NCI-H524 treated with DMSO at 0.1 percent for 48 hours (cell line): ENCODE measurements at places on chromosomes 11 and 22.

GRCh38 chr11:20066783-20067156 lies 93.5 kb downstream of the DBX1 start:
- no peak for DNase-seq

DNA sequence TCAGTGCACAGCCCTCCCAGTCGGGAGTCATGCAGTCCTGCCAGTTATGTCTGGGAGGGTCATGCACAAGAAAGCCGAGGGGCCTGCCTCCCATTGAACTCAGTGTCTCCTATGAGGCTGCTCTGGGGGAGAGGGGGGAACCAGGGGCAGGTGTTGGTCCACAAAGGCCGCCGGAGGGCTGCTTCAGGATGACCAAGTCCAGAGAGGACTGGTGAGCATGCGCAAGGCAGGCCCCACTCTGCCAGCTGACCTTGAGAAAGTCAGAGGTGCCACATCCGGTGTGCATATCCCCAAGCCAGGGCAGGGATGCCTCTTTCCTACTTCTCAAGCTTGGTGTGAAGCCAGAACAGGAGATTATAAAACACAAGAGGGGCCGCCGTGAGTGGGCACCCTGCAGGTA lies 4.4 kb downstream of the SCN4B start:
- DNase-seq = no peak

- no peak for DNase-seq
These were observed 1.1 kb upstream of the SUN2 start for GRCh38 chr22:38756711-38757463.

GRCh38 chr11:119479685-119480275 lies 56.8 kb upstream of the THY1 start:
- no peak for DNase-seq

DNA sequence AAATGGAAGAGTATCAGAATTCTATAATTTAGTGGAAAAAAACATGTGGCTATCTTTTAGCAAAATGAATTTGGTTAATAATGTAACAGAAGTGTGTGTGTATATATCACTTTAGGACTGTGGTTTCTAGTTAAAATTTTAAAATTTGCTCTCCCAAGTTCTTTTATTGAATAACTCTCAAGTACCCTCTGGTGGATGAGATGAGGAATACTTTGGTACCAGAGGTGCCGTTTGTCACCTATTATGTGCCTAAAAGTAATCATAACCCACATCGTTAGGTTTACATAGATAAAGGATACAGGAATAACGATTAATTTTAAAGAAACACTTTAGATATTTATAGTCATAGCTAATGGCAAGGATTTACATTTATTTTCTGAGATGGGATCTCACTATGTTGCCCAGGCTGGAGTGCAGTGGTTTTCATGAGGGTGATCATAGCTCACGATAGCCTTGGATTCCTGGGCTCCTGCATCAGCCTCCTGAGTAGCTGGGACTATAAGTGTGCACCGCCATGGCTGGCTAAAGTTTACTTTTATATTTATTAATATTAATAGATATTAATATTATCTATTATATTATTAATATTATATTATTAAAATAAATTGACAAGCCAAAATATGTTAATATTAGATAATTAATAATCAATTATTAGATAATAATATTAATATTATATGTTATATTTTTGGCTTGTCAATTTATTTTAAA lies 66.7 kb upstream of the CAPRIN1 start:
- no peak for DNase-seq

DNA sequence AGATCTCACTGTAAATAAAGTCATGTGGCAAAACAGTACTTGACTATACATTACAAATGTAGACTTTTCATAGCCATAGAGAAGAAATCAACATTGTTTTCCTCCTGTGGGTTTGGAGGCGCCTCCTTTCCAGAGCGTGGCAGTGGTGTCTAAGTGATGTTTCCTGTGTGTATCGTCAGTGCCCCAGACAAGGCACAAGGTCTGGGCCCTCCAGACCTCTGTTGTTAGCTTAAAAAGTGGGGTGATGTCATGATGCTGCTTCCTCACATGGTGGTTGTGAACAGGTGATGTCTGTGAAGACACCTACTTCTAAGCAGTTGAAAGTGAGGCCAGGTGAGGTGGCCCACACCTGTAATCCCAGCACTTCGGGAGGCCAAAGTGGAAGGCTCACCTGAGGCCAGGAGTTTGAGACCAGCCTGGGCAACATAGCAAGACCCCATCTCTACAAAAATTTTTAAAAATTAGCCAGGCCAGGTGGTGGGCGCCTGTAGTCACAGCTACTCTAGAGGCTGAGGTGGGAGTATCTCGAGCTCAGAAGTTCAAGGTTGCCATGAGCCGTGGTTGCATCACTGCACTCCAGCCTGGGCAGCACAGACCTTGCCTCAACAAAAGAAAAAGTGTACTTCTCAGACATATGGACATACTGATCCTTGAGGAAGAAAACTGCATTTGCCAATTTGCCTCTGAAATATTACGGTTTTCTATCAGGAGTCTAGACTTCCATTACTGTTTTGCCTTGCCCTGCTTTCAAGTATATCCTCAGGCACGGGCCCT lies 15.7 kb downstream of the NUP50 start:
- no peak for DNase-seq

GRCh38 chr11:10731064-10731680 lies 19.9 kb upstream of the CTR9 start:
- DNase-seq = no peak

- no peak for DNase-seq
These were observed 5.2 kb upstream of the SLN start for GRCh38 chr11:107716884-107717532.

DNA sequence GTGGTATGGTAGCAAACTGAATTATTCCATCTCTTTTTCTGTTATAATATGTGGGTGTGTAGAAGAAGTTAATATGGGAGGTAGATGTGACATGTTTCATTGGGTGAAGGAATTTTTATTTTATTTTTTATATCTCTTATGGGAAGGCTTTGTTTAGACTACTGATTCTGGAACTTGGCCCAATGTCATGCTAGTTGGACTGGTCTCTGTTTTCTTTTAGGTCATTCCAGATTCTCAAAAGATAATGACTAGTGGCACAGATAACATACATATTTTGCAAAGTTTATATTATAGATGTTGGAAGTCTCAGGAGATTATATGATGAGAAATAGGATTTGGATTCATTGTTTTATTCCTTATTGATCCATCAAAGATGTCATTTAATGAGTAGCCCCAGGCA lies 1.3 kb upstream of the OOSP3 start:
- DNase-seq = no peak

GRCh38 chr11:69867076-69868005 lies 48.1 kb upstream of the FGF3 start:
- DNase-seq = no peak

- DNase-seq = no peak
These were observed 40.2 kb upstream of the PRAME start for GRCh38 chr22:22599248-22599647.

DNA sequence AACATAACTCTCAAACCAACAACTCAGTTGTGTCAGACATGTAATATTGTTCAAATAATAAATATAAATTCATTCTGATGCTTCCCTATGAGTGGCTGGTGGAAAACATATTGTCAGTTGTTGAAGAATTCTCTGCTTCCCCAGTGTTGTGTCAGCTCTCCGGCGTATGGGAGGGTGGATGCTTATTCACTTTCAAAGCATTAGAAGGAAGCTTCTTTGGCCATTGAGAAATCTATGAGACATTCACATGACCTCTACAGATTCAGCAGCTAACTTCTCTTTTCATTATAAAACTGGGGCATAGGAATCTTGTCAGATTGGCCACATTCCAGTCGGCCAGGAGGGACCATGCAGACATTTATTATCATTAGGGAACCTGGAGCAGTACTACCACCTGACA lies 2.9 kb downstream of the OR51V1 start:
- DNase-seq = no peak

GRCh38 chr11:78832226-78832947 lies 257.7 kb upstream of the NARS2 start:
- DNase-seq = no peak

DNA sequence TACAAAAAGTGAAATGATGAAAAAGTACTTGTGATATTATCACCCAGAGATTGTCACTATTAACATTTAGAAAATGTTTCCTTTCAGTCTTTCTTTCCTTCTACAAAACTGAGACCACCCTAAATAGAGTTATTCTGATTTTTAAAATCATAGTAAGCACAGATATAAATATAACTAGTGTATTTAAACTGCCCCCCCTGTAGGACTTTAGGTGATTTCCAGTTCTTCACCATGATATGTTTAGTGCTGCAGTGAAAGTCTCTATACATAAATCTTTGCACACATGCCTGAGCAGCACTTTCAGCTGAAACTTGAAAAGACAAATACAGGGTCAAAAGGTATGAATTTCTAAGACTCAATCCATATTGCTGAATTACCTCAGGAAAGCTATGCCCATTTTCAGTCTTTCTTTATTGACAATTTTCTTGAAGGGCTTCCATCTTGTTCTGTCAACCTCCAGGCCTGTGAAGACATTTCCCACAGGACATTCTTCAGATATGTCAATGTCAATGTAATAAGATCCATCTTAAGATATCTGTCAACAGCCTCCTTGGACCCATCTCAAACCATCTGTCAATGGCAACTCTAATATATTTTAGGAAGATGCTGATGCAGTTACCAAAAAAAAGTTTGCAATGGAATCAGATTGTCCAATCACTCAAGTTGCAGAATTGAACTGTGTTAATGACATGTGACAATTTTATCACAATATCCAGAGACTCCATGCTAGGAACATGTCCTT lies 30.8 kb upstream of the LDLRAD3 start:
- DNase-seq = no peak

GRCh38 chr11:57978686-57979531 lies 44.8 kb upstream of the OR9Q1 start:
- no peak for DNase-seq

DNA sequence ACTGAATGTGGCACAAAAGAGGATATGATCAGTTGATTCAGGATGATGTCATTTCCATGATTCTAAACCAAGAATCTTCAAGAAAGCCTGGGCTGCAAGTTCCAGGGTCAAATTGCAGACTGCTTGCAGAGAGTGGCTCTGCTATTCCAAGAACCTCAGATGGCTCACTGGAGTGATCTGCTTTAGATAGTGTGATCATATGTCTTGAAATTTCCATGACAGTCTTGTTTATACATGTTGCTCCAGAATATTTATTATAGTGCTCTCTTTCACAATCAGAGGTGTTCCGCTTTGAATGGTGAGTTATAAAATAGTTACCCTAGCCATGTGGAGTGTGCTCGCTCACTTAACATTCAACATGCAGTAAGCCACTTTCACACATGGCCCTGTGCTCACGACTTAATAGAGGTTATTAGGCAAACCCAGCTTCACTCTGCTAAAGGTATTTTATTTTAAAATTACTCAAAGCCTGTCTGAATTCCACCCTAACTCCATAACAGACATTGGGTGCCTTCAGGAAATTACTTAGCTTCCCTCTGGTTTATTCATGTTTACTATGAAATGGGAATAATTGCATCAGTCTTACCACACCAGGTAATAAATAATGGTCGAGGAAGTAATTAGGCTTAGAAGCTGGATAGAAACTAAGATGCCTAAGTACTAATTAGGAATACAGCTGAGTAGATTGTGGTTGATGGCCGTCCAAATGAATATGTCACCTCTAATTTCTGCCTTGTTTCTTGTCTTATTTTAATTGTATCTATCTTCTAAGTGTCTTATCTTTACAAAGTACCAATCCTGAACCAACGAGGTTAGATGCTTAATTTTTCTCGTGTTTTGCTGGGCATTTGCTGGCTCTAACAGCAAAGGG lies 187.9 kb downstream of the ETS1 start:
- no peak for DNase-seq

- no peak for DNase-seq
These were observed 974.2 kb downstream of the JRKL start for GRCh38 chr11:97364047-97364446.

- DNase-seq = no peak
These were observed 70.2 kb downstream of the RTL6 start for GRCh38 chr22:44427611-44428470.

DNA sequence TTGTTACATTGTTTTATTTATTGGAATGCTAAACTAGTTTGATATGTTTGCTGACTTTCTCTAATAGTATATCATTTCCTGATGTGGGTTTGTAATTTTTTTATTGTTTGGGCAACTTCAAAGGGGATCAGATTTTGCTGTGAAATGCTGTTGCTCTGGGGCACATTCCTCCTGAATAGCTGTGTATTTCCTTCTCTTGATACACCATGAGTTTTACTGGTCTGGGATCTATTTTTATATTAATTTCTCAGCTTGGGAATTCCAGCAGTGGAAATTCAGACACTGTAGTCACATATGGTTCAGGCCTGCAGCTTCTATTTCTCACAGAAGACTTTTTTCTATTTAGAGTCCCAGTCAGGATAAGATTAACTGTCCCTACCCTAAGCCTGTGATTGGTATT lies 58.9 kb downstream of the RPUSD4 start:
- no peak for DNase-seq

GRCh38 chr11:20258376-20258895 lies 98.2 kb upstream of the DBX1 start:
- peak; percentile 73 for DNase-seq

GRCh38 chr11:65822776-65823528 lies 10.8 kb upstream of the SNX32 start:
- DNase-seq = no peak

- no peak for DNase-seq
These were observed 524.2 kb upstream of the CHORDC1 start for GRCh38 chr11:90747057-90747456.

GRCh38 chr11:35714882-35715627 lies 52.5 kb downstream of the TRIM44 start:
- DNase-seq = no peak

DNA sequence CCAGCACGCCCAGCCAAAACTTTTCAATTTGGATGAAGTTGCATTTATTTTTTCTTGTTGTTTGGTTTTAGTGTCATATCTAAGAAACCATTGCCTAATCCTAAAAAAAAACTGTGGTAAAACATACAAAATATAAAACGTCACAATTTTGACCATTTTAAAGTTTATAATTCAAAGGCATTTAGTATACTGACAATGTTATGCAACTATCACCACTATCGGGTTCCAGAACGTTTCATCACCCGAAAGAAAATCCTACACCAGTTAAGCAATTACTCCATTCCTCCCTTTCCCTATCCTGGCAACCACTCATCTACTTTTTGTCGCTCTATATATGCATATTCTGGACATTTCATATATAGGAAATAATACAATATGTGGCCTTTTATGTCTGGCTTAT lies 30.5 kb upstream of the PHOX2A start:
- DNase-seq = no peak

DNA sequence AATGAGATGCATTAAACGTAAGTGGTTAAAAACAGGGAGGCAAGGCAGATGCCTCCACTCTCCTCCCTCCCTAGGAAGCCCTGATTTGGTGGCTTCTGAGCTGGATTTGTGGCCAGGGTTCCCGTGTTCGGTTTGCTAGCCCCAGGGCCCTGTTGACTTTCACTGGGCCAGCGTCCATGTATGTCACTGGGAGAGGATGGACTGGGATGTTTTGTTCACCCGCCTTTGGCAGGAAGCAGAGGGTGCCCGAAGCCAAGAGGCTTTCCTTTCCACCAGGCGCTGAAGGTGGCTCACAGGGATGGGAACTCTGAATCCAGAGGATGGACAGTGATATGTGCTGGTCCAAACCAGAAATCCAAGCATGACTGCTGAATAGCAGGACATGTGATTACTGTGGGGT lies 146.6 kb downstream of the CSNK2A3 start:
- no peak for DNase-seq
